Foreskin keratinocyte (primary cell): ENCODE measurements at places on chromosomes 2 and 18. TPM values are rescaled to one million over a fixed set of nuclear protein-coding genes. Genes with fewer than 3 reads are reported as not detected.

The MORN2 gene
- total RNA-seq = 17.3 and 20.5 TPM in 2 replicates

The SCN2A gene
- total RNA-seq = 0.35 and 0.78 TPM in 2 replicates

The PIEZO2 gene
- not detected in 2 replicates for total RNA-seq

The DCDC2C gene
- total RNA-seq = not detected in 2 replicates

The UGP2 gene
- 157 and 178 TPM in 2 replicates for total RNA-seq

The DIS3L2 gene
- total RNA-seq = 19.6 and 21.0 TPM in 2 replicates

The QPCT gene
- 5.9 and 6.6 TPM in 2 replicates for total RNA-seq

The LOXHD1 gene
- not detected in 2 replicates for total RNA-seq

The SP140L gene
- total RNA-seq = 10.7 and 11.7 TPM in 2 replicates

The GULP1 gene
- total RNA-seq = 7.7 and 11.3 TPM in 2 replicates

The AQP12B gene
- not detected in 2 replicates for total RNA-seq

The BMP10 gene
- total RNA-seq = not detected in 2 replicates
